ENCODE measurements at places on chromosomes 7 and 10.

DNA sequence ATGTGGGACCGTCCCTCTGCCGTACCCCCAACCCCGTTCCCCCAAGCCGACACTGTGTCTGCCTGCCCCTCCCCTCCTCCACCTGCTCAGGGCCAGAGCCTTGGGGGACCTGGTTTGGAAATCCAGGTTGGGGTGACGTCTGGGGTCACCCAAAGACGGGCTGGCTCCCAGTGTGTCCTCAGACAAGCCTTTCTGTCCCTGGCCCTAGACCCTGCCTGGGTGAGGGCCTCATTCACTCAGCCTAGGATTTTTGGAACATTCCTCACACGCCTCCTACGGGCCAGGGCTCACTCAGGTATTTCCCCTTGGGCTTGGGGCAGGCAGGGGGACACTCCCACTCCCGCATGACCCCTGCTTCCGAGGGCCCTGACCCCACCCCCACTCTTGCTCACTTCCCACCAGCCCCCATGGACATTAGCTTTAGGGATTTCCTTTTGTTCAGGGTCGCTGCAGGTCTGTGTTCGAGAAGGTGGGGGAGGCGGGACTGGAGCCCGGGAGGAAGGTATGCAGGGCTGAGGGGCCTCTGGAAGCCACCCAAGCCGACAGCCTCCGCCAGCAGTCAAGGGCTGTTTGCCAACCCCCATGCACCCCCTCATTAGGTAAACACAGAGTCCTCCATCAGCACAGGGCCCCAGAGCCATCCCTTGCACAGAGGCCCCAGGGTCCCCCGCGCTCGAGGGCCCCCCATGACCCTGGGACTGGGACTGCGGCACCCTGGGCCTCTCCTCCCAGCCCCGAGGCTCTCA lies 35.1 kb downstream of the PDGFA start:
- no peak for DNase-seq

DNA sequence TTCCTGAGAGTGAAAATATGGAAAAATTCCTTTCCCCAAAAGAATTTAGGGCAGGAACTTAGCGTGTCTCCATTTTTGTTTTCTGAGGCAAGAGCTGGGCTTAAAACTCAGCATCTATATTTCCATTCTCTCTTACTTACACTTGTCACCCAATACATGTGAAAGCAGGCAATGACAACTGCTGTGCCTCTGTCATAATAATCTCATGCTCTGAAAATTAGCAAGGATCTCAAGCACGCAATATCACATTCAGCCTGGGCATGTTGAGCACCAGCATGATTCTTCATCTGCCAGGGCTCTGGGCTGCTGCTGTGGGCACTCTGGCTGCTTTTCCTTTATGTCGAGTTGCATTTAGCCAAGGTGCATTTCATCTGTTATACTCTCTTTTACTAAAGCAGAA lies 255.5 kb downstream of the SNX10 start:
- DNase-seq: no peak

DNA sequence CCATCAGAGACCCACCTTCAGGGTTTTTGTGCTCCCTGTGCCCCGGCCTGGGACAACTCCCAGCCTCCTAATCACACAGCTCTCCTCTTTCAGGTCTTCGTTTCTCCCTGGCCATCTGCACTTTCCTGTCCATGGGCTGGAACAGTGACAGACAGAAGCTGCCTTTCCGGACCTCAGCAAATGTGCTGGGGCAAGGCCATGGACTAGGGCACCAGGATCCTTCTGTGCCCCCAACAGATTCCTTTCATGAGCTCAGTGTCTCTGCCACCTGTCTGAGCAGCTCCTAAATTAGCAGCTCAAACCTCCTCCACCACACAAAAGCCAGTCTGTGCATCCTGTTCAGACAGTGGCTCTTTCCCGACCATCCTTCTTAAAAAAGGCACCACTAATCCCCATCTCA lies 41.9 kb upstream of the FRMD4A start:
- no peak for DNase-seq

GRCh38 chr10:93993782-93994437 lies at the start of gene PLCE1:
TSS of gene PLCE1 (plus strand) at chr10:93993931. CDS start at chr10:94031047, 37,116 bp downstream.
- no peak for DNase-seq

- DNase-seq: no peak
Observed at GRCh38 chr10:91779011-91779605, 19.1 kb upstream of the TNKS2 start.

- DNase-seq: no peak
Observed at GRCh38 chr7:7766671-7767070, 48.3 kb upstream of the RPA3 start.

DNA sequence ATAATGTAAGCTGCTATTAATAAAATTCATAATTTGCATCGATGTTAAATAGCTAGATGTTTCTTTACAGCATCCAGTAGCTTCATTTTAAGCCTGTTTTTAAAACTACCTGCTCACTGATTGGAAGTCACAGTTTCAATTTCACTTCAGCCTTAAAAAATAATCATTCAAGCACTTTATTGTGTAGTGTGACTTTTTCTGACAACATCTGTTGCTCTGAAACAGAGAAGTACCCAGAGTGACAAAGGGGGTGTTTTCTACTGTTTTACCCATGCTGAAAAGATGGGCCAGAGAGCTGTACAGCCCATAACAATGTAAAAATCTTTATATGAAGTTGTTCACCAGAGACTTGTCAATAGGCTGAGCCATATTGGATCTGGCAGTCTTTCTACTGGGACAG lies 437.2 kb downstream of the MDFIC start:
- no peak for DNase-seq
